Fibroblast of lung (primary cell): ENCODE measurements at places on chromosomes 6 and 20.

- no peak for DNase-seq
Observed at GRCh38 chr20:58352468-58352867, 36.6 kb upstream of the VAPB start.

DNA sequence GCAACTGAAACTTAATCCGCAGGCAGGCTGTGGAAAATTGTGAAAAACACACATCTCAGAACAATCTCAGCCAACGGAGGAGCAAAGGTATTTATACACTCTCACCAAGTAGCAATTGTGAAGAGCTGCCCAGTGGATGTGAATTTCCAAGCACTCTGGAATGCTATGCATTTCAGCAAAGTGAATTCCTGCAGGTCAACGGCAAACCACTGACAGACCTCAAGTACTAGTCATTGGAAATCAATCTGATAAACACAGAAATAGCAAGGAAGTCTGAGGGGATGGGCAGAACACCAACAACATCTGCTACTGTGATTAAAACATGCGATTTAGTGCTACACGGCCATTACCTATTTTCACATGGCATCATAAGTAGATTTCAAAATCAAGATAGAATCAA, 429.1 kb downstream of the HTR1B start:
- DNase-seq, result peak; percentile 98

DNA sequence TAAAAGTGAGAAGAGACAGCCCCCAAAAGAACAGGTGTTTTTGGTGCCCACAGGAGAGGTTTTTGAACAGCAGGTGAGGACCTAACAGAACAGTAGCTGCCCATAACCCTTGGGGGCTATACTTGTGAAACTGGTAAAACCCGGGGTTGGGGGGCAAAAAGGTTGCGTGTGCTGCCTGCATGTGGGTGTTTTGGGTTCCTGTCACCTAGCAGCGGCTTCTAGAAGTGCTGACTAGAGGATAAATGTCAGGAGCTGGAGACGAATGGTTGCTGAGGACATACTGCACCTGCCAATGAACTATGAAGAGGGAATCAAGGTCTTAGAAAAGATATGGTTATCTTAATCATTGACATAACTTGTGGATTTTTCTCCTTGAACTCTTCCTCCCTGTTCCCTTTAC, 16.0 kb downstream of the TAF11 start:
- no peak for DNase-seq

- no peak for DNase-seq
Observed at GRCh38 chr6:144216668-144217218, 66.4 kb downstream of the STX11 start.
